ENCODE measurements at places on chromosomes 12 and 14.

GRCh38 chr12:129570796-129571400 is 332.9 kb downstream of the TMEM132D start:
- DNase-seq = no peak

DNA sequence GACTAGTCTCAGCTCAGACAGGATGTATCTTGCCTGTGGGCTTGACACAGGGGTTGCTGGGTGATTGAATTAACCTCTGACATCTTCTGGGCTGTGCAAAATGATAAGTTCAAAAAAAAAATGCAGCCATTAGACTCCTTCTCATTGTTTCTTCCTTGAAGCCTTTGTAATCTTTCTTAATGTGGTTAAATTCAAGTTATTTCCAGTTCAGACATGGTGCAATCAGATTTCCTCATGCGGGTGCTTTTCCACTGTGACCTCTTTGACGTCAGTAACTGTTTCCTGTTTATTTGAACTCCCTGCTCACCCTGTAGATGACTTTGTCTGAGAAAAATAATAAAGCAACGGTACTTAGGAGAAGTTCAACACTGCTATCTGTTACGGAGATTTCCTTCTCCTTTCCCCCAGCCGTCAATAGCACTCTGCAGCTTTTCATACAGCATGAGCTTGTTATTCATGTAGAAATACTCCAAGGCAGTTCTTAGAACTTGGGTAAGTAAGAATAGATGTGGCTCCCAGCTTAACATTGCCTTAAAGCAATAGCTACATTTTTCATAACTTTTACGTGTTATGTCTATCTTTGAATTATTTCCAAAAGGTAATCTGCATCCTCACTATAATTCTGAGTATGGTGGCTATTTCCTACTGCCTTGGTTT is 155.5 kb downstream of the PRKCH start:
- DNase-seq = peak; percentile 87

DNA sequence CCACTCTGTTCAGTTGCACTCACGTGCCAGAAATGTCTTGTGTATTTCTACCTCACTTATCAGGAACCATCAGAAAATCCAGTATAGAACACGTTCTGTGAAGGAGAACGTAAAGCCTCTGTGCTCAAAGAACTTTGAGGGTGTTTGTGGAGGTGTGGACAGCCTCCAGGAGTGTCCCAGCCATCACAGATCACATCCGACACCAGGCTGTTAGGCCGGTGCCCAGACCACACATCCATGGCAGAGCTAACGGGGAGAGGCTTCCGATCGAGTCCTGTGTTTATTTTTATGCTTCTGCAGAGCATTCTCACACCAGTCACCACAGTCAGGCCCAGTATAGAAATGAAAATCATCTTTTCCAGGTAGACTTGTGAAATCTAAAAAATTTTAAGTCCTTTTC is 53.6 kb downstream of the TPCN1 start:
- DNase-seq = no peak

DNA sequence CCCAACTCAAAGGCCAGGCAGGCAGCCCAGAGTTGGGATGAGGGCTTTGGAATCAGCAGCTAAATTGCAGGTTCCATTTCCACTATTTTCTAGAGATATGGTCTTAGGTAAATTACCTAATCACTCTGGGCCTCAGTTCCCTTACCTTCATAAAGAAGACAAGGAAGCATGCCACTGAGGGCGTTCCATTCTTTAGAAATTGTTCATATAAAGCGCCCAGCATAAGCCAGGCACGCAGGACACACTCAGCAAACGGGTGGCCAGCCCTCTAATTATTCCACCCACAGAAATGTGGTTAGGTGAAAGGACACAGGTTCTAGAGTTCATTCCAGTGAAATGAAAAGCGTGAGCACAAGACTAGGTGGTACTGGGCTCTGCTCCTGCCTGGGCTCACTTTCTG is 87.9 kb upstream of the BCL11B start:
- no peak for DNase-seq

DNA sequence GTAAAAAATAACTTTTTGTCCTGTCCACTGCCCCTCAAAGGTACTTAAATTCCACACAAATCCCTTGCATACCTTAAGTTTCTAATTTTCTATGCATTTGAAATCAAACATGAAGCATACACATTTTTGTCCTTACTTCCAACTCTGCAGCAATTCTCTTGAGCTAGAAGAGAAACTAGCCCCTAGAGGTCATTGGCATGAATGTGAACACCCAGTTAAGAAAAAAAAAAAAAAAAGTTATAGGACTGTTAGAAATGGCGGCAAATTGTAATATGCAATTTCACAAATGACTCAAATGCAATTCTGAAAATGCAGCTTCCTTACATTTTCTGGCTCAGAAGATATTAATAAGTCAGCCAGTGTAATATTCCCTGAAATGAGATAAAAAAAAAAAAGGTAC is 4.6 kb upstream of the ESR2 start:
- no peak for DNase-seq

GRCh38 chr14:100409003-100409360 is 85.8 kb downstream of the SLC25A47 start:
- DNase-seq = no peak

DNA sequence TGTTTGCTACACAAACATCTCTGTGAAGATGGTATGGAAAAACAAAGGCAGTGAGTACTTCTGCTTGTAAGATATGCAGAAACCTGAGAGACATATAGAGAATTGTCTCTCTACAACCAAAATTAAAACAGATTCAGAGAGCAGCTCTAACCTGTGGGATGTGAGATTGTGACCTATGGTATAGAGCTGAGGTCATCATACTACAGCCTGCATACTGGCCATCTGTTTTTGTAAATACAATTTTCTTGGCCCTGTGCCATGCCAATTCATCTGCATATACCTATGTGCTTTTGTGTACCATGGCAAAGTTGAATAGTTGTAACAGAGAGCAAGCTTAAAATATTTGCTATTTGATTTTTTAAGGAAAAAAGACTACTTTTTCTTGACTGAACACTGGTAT is 99.6 kb downstream of the LMO3 start:
- no peak for DNase-seq

- DNase-seq = no peak
Observed at GRCh38 chr12:67068204-67068731, 200.9 kb upstream of the CAND1 start.

GRCh38 chr12:76265424-76266180 is 82.6 kb downstream of the BBS10 start:
- no peak for DNase-seq

Measured in CD4-positive, alpha-beta T cell treated with Interleukin-2 at 100 ng/mL for 4 hours (primary cell).